Memory B cell (primary cell): ENCODE measurements at places on chromosomes 3 and 15.

DNA sequence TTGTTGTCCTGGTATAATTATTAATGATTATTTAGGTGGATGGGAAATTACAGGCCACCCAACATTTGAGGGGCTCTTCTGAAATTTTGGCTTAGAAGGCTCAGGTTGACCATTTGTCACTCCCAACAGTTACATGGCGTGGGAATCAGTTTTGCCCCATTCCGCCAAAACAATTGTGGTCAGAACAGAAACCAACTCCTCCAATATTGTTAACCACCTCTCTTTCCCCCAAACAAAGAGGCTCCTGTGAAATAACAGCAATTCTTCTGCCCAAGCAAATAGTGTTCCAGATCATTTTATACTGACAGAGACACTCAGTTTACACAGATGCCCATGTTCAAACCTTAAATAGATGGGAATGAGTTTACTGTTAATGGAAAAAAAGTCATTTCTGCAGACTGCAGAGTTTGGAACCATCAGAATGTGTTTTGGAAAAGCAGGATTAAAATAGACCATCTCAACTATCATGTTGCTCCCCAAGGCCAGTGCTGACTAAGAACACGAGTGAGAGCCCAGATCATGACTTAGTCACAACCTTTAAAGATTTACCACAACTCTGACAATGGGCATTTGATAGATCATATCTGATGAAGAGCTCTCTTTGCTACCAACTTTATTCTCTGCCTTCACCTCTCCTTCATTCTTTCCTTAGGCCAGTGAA lies 102.1 kb downstream of the DUT start:
- no peak for DNase-seq

DNA sequence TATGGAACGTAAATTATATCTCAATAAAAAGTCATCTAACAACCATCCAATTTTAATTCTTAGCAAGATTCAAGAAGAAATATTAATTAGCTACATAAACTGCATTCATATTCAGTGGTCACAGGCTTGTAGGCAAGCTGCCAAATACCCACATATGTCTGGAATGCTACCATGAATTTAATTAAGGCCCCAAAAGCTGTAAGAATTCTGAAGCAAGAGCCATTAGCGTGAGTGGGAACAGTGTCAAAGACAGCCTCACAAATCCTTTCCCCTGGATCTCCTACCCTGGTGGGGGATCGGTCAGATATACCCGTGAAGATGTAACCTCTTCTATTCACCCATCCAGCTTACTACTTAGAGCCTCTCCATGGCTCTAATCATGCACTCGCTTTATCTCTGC lies 40.0 kb downstream of the ATG7 start:
- no peak for DNase-seq

GRCh38 chr3:115713284-115713683 lies 90.0 kb downstream of the GAP43 start:
- DNase-seq = no peak

DNA sequence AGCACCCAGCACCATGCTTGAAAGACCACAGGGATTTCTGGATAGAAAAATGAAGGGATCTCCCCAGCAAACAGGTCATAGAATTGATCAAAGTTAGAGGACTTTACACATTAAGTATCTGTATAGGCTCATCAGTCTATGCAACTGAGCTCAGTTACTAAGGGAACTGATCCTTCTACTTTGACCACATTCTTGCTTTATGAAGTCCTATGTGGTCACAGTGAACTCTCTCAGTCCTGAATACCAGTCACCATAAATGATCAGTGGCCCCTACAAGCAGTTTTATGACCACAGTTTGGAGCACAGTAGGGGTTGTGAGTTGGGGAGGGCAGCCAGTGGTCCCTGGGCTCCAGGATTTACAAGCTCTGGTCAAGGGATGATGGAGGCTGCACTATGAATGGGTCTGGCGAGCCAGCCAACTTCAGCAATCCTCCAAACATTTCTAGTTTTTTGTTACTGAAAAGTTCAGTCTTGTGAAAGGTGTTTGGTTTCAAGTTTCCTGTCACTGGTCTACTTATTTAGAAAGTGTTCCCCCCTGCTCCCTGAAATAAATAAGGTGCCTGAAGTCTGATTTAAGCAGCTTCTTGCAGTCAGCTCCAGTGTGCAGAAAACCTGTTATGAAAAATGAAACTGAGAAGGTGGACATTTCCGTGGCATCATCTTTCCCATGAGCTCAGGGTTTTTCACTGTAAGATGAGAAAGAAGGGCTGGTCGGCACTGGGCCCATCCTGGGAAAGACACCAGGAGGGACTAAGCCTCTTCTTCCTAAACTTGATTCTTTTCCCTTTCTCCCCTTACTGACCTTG lies 75.5 kb downstream of the DAPK2 start:
- DNase-seq = no peak
